Thymus (tissue), 14 donors: ENCODE measurements at places on chromosomes 16 and 17.

DNA sequence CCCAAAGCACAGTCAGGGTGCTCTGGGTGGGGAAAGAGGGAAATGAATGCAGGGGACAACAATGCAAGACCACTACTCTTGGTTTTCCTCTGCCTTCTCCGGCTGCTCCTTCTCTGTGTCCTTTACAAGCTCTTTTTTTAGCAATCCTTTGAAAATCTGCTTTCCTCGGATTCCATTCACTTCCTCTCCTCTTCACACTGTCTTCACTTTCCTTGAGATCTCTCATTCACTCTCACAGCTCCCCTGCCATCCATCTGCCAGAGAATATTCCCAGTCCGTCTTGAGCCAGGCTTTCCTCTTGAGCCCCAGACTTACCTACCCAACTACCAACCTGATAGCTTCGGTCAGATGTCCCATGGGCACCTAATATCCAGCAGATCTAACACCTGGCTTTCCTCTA is 11.0 kb upstream of the SPOP start:
- no peak for DNase-seq

- DNase-seq: no peak
Measured at GRCh38 chr16:73177729-73178295, 129.9 kb upstream of the ZFHX3 start.

GRCh38 chr17:15409721-15410250 is 57.6 kb downstream of the CDRT4 start:
- DNase-seq: no peak

DNA sequence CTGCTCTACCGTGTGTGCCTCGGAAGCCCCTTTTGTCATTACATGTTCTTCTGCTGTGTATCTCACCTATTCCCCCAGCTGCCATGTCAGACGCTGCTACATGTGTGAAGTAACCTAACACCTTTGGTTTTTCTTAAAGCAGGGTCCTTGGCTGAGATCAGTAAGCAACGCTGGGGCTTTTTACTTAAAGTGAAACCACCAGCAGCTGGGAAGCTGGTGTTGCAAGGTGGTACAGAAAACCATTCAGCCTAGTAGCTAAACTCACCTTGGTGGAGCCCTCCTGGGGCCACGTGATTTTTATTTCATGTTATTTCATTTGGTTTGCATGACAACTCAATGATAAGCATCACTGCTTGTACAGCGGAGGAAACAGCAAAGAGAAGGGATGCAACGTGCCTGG is 62.6 kb downstream of the PLCG2 start:
- DNase-seq: peak; percentile 42

GRCh38 chr16:83116274-83116892 is 489.6 kb downstream of the CDH13 start:
- DNase-seq: no peak

DNA sequence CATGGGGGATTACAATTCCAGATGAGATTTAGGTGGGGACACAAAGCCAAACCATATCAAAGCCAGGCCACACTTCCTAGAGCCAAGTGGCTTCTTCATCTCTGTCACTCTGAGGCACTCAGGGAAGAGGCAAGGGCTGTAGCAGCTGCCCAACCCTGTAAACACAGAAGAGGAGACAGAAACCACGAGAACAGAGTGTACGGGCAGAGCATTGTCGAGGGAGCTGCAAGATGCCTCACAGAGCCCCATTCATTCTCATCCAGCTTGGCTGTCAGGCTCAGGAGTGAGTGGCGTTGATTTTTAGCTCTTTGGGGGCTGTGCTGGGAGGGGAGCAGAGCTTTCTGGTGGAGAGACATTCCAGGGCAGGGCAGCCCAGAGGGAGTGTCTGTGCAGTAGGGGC is 117.2 kb upstream of the SALL1 start:
- DNase-seq: no peak

DNA sequence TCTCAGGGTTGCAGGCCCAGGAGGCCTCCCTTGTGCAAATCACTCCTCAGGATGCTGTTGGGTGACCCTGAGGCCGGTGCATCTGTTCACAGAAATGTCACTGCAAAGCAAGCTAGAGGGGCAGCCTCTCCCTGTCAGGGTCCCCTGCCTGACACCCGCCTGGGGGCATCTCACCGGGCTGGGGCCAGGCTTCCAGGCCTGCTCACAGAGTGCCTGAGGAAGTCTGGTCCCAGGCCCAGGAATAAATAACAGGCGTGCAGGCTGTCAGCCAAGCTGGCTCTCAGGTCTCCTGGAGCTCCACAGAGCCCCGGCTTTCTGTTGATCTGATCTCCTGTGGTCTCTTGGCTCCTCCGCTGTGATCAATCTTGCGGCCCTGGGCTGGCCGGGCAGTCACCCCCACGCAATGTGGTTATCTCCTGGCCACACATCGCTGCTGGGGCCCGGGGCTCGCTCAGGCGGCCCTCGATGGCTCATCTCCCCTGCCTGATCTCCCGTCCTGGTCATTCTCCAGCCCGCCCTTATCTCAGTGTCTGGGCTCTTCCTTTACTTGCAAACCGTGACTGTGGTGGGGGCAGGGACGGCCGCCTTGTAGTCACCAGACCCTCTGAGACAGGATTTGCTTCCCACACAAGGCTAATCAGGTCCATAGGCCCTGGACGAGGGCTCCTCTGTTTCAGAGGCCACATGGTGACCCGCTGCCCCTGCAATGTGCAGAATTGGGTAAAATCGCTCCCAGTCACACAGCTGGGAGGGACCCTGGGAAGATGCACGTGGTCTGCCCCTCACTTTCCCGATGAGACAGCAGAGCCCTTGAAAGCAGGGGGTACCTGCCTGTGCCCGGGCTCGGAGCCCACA is 231.2 kb upstream of the GSE1 start:
- DNase-seq: no peak

DNA sequence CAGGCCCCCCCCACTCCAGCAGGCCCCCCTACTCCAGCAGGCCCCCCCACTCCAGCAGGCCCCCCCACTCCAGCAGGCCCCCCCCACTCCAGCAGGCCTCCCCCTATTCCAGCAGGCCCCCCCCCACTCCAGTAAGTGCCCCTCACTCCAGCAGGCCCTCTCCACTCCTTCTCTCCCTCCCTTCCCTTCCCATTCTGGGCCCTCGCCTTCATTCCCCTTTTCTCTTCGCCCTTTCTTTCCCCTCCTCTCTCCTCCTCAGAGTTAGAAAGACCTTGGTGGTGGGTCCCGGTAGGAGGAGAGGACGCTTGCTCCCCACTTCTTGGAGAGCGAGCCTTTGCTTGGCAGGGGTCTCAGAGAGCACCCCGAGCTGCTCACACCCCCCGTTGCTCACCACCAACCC is 177.0 kb upstream of the TNRC6C start:
- DNase-seq: no peak

GRCh38 chr17:850851-851763 is 69.0 kb downstream of the MRM3 start:
- DNase-seq: no peak

DNA sequence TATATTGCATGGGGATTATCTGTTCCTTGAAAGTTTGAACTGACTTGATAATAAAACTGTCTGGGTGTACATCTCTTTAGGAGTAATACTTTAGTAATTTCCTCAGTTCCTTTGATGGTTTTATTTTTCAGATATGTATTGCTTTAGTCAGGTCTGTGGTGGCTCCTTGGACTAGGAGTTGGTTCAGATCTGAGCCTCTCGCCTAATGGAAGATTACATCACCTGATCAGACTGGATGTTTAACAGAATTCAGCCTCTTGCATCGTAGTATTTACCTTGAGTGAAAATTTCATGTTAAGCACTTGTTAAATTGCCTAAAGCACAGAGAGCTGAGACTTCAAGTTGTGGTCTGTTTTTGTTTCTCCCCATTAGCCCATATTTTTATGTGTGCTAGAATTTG is 267.3 kb downstream of the MAP2K4 start:
- DNase-seq: no peak

DNA sequence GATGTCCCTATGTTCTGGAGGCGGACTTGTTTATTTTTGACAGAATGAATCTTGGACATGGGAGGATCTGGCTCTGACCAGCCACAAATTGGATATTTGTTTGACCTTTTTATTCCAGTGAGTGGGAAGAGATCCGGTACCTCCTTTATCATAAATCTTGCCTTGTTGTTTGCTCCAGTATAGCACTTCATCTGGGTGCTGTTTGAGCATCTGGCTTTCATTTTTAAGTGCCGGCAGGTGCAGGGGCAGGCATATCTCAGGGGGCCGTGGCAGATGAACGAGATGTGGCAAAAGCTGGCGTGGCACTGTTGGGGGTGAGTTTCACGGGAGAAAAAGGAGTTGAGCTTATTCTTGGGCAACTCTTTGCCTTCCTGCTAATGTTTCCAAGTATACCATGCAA is 37.8 kb downstream of the MSI2 start:
- no peak for DNase-seq

- DNase-seq: no peak
Measured at GRCh38 chr17:37295888-37296287, 79.9 kb upstream of the C17orf78 start.

GRCh38 chr17:58995247-58995940 is 111.3 kb downstream of the TRIM37 start:
- DNase-seq: no peak

DNA sequence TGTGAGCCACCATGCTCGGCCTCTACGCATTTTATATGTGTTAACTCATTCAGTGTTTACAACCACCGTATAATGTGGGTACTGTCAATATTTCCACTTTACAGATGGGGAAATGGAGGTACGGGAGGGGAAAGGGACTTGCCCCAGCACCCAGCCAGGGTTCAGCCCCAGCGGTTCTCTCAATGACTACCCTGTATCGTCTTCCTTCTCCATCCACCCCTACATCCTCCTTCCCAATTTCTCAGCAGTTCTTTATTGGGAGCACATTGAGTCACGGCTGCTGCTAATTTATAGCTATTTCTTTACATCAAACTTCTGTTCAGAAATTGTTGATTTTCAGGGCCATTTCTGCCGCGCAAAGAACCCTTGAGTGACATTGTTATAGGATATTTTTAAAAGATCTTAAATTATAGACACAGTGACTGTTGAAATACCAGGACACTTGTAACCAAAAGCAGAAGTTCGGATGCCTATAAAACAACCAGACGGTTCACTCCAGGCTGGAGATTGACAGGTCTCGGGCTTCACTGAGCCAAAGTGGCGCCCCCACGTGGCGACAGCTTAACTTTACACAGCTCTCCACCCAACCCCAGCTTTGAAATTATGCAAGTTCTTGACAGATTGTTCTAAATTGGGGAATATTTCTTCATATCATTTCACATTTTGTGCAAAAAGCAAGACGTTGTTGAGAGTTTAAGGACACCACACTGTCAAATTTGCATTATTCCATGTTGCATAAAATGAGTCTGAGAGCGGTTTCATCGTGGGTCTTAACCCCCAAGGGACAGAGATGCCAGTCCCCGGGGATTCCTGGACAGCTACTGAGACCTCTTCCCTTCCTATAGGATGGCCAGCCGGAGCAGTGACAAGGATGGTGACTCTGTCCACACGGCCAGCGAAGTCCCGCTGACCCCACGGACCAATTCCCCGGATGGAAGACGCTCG is 11.8 kb downstream of the SYT17 start:
- DNase-seq: no peak

DNA sequence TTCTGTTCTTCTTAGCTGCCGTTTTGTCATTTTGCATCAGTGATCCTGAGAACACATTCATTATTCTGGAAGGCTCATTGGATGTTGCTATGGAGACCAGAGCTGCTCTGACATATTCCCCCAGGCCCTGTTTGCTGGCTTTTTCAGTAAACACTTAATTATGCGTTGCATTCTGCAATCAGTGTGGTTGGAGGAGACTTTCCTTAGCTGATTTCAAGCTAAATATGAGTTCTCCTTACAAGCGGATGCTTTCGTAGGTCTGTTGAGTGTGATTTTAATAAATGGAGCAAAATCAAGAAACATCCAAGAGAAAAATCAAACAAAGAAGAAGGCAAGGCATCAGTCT is 38.2 kb upstream of the NUDT7 start:
- no peak for DNase-seq

GRCh38 chr16:55678161-55678821 is 22.5 kb downstream of the SLC6A2 start:
- DNase-seq: no peak

DNA sequence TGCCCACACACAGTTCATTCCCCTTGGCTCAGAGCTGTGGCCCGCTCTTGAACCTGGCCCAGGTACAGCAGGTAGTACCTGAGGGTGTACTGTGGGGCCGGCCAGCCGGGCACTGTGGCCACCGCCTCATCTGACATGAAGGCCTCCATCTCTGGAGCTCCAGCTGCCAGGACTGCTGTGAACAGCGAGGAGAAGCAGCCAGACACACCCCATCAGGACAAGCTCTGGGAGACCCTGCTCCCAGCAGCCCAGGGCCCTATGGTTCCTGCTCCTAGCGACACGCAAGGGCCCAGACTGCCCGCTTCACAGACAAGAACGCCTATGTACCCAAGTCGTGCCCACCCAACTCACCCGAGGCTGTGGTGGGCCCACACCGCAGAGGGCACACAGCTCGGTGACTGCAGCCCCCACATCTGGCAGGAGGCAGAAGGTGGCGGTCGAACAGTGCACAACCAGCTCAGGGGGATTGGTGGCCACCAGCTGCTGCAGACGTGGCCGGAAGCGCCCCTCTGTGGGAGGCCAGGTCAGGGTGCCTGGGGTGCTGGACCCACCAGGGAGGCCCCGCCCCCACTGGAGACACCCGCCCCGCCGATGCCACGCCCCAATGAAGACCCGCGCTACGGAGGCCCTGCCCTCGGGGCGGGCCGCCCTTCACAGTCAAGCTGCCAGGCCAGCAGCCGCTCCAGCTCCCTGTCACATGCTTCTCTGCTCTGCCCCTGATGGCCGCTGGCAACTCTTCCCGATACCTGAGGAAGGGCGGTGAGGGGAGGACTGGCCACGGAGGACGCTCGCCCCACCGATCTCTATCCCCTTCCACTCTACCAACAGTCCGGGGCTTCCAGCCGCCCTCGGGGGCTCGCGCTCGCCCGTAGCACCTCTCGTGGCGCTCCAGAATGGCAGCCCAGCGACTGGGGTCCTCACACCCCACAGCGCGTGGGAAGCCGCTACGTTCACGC is 1.1 kb upstream of the STUB1 start:
- no peak for DNase-seq

- DNase-seq: no peak
Measured at GRCh38 chr17:35368081-35368830, 5.2 kb downstream of the SLFN11 start.

- no peak for DNase-seq
Measured at GRCh38 chr17:79938336-79939093, 97.2 kb downstream of the TBC1D16 start.

- no peak for DNase-seq
Measured at GRCh38 chr17:41659427-41660212, 29.1 kb upstream of the EIF1 start.

DNA sequence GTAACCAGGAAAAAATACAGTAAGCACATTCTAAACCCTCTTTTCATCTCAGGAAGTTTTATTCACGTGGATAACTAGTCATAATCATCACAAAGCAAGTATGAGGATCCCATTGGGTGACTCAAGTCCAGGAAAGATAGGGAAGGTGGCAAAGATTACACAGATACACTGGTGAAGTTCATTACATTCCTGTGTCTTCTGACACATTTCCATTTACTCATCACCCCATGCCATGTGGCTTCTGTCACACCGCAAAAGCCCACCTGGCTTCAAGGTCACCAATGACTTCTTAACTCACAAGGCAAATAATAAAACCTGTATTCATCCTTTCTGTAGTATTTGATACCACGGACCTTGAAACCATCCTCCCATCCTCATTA is 17.0 kb downstream of the HS3ST3A1 start:
- DNase-seq: no peak
